ENCODE measurements at places on chromosomes 7 and 10.

GRCh38 chr10:107814865-107815487 lies 650.5 kb upstream of the SORCS1 start:
- no peak for DNase-seq

GRCh38 chr10:55550236-55550635 lies 749.2 kb upstream of the PCDH15 start:
- DNase-seq, result no peak

DNA sequence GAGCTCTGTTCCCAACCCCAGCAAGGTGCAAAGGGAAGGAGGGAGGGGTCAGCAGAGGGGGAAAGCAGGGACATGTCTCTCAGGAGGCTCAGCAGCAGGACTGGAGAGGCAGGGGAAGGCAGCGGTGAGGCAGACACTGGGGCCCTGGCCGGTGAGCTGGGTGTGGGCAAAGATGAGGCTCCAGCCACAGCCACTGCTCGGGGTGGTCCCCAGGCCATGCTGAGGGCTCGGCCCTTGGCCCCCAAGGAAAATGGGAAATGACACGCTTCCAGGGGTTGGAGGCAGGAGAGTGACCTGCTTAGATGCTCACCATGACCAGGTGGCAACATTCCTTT lies 35.4 kb upstream of the CHST15 start:
- no peak for DNase-seq

DNA sequence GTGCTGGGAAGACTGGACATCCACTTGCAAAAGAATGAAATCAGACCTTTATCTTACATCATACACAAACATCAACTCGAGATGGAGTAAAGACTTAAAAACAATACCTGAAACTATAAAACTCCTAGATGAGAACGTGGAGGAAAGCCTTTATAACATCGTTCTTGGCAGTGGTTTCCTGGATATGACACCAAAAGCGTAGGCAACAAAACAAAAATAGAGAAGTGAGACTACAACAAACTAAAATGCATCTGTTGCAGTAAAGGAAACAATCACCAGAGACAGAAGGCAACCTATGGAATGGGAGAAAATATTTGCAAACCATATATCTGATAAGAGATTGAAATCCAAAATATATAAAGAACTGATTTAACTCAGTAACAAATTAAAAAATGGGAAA lies 33.3 kb downstream of the CC2D2B start:
- DNase-seq, result no peak

DNA sequence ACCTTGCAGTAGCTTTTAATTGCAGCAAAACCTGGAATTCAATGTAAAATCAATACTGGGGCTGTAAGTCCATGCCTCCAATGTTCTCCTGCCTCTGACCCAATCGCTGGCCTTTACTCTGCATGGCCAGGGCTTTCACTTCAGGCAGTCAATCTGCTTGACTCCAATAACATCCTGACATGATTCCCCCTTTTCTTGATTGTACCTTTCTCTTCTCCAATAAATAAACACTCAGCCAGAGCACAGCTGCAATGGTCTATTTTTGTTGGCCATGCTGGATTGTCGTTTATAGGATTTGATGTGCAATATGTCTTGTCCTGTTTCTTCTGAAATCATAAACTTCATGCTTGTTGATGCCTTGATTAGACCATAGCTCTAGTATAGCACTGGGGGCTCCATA lies 97.8 kb upstream of the COL1A2 start:
- no peak for DNase-seq

GRCh38 chr7:87590578-87590977 lies 10.1 kb downstream of the ABCB1 start:
- no peak for DNase-seq

GRCh38 chr7:2941216-2941859 lies 97.2 kb upstream of the GNA12 start:
- no peak for DNase-seq

- no peak for DNase-seq
Measured at GRCh38 chr10:76974017-76974691, 663.5 kb downstream of the KCNMA1 start.

- no peak for DNase-seq
Measured at GRCh38 chr10:114899982-114900381, 38.0 kb upstream of the TRUB1 start.

DNA sequence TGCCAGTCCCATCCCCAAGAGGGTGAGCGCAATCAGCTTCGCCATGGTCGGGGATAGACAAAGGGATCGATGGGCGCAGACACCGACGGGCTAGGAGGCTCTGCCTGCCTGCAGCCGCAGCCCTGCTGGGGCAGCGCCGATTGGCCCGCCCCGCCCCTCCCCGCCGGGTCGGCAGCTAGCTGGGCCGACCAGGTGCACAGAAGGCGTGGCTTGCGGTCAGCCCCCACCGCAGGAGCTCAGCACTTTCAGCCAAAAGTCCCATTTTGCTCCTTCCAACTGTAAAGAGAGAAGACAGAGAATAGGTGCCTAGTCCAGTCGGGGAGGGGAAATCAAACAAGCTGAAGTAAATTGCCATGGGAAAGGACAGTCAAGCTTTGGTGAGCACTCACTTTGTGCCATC lies at the start of gene PON1:
TSS of gene PON1 (minus strand) at position 102 of the 400 bp plus-strand sequence. CDS start at position 45, 57 bp downstream.
- no peak for DNase-seq
